GM20000 (cell line): ENCODE measurements at places on chromosomes 12 and 14.

GRCh38 chr12:110704750-110705149 lies 15.8 kb upstream of the HVCN1 start:
- DNase-seq = peak; percentile 29

DNA sequence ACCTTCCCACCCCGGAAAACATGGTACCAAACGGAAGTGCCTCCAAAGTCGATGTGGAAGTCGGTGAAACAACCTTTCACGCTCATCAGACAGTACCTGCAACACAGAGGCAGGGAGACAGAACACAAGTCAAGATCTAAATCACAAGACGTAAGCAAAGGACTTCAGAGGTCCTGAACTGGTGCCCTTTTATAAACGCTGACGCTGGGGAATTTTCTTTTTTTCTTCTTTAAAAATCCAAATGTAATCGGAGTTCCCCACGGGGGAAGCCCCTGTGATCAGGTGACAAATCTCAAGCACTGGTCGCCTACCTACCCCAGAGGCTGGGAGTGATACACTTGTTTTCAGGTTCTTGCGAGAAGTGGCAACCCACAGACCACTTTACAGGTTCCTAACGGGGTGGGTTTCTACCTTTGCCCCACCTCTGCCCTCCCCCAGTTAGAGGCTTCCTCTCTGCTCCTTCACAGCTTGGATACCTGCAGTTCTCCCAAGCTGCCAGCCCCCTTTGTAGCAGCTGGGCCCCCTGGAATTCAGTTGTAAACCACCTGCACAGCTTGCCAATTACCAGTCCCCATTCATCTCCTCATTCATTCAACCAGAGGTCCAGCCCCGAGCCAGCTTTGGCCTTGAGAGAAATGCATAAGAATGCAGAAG lies 46.2 kb downstream of the KDM2B start:
- peak; percentile 75 for DNase-seq

DNA sequence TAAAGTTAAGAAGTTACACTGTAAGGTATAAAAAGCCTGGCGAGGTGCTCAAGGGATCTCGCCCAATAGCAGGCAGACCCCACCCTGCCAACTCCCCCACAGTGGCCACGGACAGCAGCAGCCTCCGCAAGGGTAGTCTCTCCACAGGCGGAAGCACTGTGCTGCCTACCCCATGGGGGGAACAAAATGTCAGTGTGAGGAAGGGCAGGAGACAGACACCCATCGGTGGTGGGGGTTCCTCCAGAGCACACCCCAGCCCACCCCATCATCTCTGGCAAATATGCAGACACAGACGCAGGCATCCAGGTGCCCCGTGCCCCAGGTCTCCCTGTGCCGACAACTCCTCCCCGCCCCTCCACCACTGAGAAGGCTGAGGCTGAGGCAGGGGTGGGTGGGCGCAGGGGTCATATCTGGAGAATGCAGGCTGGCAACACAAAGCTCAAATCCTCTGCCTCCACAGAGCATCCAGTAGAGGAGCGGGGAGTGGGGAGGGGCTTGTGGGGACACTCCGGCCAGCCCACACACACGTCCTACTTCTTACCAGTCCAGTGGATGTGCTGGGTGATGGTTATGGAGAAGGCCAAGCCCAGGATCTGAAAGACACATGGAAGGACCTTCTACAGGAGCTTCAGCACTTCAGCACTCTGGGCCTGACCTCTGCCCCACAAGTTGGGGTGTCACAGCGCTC lies 68.3 kb upstream of the DDX11 start:
- DNase-seq = no peak

GRCh38 chr12:94282675-94283074 lies 134.3 kb downstream of the PLXNC1 start:
- DNase-seq = no peak

- DNase-seq = no peak
Measured at GRCh38 chr14:95722525-95723190, 8.7 kb upstream of the TCL1A start.

DNA sequence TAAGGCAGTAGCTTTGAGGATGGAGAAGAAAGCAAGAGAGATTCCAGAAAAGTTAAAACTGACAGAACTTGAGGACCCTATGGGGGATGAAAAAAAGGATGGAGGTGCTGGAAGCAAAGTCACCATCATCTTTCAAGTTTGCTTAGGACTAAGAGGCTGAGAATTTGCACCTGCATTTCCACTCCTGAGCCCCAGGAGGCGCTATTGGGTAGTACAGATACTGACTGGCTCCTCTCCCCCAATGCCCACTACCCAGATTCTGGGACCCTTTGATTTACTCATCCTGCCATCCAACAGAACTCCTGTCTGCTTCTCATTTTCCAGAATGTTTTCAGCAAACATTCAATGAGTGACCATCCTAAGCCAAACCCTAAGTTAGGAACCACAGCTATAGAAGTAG lies 34.0 kb upstream of the CMKLR1 start:
- no peak for DNase-seq

GRCh38 chr12:79067977-79068376 lies 203.4 kb downstream of the SYT1 start:
- no peak for DNase-seq

GRCh38 chr12:6198985-6199530 lies 1.1 kb upstream of the CD9 start:
- DNase-seq = peak; percentile 47
